ENCODE measurements at places on chromosomes 7 and 10.
A peak's percentile ranks its signal among the peaks of the same experiment; 100 is the strongest.

GRCh38 chr7:105448181-105448580 is 59.5 kb upstream of the SRPK2 start:
- no peak for DNase-seq

DNA sequence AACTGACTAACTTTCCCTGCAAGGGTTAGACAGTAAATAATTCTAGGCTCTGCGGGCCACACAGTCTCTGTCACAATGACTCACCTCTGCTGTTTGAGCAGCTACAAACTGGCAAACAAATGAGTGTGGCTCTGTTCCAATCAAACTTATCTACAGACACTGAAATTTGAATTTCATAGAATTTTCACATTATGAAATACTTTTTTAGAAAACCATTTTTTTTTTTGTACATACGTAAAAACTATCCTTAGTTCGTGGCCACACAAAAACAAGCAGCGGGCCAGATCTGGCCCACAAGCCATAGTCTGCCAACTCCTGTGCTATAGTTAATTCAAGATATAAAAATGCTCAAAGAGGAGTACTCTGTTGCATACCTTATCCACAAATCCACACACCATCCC is 32.6 kb downstream of the PIP4K2A start:
- no peak for DNase-seq

DNA sequence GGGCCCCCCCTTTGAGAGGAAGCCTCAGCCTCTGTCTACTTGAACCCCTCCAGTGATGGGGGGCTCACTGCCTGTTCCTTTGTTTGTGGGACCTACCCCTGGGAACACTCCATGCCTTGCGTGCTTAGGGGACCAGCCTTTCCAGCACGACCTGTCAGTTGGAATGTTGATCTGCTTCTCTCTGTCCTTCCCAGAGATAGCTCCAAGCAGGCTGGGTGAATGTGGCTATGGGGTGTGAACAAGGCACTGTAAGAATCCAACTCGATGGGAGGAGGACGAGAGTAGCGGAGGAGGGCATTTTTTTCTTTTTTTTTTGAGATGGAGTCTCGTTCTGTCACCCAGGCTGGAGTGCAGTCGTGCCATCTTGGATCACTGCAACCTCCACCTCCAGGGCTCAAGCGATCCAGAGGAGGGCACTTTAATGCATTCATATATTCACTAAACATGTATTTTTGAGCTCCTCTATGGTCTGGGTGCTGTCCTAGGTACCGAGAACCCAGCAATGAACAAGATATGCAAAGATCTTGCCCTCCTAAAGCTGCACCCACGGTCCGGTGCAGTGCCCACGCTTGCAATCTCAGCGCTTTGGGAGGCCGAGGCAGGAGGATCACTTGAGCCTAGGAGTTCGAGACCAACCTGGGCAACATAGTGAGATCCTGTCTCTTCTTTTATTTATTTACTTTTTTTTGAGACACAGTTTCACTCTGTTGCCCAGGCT is 8.5 kb downstream of the CLIP2 start:
- DNase-seq = no peak

- peak; percentile 23 for DNase-seq
Observed at GRCh38 chr10:113991091-113991860, 52.4 kb upstream of the ADRB1 start.

DNA sequence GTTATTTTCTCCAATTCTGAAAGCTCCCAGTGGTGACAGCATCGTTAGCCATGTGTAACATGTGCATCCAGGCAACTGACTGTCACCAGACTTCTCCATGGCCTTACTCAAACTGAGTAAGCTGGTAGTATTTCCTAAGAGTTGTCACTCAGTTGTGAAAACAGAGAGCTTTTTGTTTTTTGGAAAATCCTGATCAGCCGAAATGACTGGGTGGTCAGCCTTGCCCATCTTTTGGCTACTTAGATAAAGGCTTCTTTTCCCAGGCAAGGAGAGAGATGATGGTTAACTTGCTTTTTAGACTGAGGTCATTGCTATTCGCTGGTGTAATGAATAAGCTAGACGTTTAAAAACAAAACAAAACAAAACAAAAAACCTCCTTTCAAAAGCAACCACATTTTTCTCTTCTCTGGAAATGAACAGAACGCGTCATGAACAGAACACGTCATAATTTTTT is 159.5 kb upstream of the KLF14 start:
- DNase-seq = no peak

DNA sequence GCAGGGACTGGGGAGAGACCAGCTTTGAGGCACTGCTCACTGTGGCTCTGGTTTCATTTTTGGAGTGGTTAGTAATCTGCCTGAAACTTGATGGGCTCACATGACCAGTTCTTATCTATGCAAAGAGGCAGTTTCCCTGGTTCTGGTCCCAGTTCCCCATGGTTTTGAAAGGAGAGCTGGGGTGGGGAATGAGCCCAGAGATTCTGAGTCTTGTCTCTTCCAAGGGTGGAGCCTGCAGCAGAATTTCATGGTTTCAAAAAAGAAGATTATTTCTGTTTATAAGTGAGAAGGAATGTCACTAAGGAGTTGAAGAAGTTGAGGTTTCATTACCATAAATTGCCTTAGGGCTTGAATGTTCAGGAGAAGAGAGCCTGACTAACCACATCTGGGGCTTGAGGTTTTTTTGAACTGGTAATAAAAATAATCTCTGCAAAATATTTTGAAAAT is 190.2 kb upstream of the HABP2 start:
- no peak for DNase-seq

- no peak for DNase-seq
Observed at GRCh38 chr7:75965617-75966016, 28.8 kb downstream of the TMEM120A start.

DNA sequence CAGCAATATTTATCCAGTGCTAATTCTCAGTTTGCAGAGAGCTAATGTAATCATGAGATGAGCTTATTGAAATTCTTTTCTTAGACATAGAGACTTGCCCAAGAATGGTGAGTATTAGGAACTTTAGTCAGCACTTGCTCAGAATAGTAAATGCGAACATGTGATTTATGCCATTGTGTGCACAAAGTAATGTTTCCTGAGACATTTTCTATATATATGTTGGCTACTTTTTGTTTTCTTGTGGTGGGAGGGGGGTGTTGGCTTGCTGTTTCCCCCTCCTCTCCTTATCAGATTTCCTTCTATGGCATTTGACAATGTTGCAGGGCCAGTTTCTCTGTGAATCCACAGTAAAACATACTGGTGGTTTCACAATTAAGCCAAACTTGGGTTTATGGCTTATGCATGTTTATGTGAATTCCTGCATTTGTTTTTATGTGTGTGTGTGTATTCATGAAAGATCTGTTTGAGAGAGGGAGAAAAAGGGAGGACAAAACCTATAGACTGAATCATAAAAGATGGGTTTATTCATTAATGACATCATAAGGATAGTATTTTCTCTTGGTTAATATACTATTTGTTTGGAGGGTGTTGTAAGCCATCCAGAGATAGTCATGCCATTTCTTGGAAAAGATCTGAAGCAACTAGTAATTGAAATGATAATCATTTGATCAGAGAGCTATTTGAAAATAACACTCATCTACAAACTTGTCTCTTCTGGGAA is 36.3 kb downstream of the ARID5B start:
- DNase-seq = no peak

GRCh38 chr10:119725828-119726675 is at the start of gene INPP5F:
Gene INPP5F (plus strand): TSS chr10:119726050. CDS start chr10:119726263, 213 bp downstream.
- peak; percentile 100 for DNase-seq

DNA sequence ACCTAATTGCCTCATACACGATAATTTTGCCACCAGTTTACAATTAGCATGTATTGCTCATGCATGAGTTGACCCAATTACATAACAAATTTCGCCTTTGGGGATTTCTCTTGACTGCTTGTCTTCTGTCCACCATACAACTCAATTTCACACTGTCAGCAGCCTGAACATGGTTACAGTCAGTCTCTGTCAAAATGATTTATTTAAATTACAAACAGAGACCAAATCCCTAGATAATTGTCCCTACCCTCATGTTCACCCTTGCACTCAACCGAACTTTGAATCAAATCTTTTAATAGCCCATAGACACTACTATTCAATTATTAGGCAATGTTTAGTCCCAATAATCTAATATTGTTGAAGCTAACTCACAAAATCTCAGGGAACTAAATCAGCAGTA is 59.7 kb upstream of the NEBL start:
- DNase-seq = no peak

DNA sequence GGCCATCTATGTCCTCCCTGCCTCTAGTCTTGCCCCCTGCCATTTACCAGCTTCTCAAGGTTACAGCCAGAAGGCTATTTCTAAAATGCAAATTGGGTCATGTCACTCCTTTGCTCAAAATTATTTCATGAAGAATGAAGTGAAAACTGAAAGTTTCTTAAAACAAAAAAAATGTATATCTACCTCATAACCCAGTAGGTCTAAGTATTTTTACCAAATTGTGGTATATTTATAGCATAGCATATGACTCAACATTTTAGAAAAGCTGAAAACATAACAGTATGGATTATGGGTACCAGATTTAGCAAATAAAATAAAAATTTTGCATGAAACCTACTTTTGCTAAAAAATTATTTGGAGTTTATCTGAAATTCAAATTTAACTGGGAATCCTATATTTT is 78.4 kb downstream of the SLC16A9 start:
- no peak for DNase-seq

- DNase-seq = no peak
Observed at GRCh38 chr7:36735172-36735571, 10.9 kb upstream of the AOAH start.

GRCh38 chr10:3372281-3372680 is 199.7 kb upstream of the PITRM1 start:
- no peak for DNase-seq

- DNase-seq = no peak
Observed at GRCh38 chr7:2714636-2715035, 26.6 kb downstream of the AMZ1 start.

GRCh38 chr10:116133634-116134033 is 139.4 kb downstream of the GFRA1 start:
- DNase-seq = no peak

GRCh38 chr10:68073631-68074030 is 1.5 kb downstream of the HERC4 start:
- no peak for DNase-seq

GRCh38 chr7:25240340-25240739 is 12.1 kb upstream of the NPVF start:
- no peak for DNase-seq

DNA sequence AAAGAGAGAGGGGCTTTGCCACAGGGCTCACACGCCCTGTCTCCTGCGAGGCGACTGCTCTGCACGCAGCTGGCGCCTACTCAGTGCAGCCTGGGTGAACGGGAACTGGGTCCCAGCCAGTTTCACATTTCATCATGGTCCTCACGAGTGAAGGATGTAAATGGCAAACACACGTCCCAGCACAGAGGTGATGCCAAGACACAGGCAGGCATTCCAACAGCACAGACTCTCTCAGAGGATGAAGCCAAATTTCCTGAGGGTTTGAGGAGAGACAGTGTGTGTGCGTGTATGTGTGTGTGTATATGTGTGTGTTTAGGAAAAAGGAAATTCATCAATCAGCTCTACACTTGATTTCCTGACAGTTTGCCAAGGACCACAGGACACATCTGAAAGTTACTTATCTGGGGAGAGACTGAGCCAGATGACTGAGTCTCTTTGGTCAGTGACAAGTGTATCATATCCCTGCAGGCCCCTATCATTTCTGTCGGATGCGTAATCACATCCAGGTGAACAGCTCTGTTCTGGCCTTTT is 53.9 kb downstream of the CHST15 start:
- no peak for DNase-seq

- no peak for DNase-seq
Observed at GRCh38 chr10:69844698-69845097, 43.0 kb downstream of the COL13A1 start.

DNA sequence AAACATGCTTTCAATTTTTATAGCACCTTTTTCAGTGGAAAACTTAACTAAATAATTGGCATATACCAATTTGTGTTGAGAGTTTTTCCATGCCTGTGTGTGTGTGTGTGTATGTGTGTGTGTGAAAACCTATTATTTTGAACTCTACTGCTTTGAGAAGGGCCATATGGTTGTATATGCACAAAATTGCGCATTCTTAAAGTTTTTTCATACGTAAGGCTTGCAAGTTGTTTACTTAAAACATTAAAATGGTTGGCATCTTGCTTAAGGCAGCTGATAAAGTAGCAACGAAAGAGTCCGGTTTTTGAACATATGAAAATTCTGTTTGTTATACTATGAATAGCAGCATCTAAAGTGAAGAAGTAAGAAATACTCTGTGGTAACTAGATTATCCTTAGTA is 84.1 kb downstream of the HDAC9 start:
- no peak for DNase-seq

DNA sequence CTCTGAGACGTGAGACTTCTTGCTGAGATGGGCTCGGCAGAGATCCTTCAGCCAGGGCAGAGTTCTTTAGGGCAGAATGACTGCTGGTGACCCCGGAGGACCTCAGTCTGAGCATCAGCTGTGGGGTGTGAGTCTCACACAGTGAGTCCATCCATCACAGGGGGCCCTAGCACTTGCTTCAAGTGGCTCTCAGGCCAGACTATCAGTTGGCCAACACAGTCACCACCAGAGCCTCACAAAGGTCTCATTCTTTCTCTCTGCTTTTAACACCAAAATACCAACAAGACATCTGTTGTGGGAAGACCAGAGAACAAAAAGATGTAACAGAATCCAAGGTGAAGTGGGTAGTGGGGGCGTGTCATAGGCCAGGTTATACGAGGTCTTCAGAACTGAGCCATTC is 345.6 kb upstream of the NRP1 start:
- no peak for DNase-seq

GRCh38 chr10:84563355-84563754 is 235.0 kb downstream of the CCSER2 start:
- no peak for DNase-seq

DNA sequence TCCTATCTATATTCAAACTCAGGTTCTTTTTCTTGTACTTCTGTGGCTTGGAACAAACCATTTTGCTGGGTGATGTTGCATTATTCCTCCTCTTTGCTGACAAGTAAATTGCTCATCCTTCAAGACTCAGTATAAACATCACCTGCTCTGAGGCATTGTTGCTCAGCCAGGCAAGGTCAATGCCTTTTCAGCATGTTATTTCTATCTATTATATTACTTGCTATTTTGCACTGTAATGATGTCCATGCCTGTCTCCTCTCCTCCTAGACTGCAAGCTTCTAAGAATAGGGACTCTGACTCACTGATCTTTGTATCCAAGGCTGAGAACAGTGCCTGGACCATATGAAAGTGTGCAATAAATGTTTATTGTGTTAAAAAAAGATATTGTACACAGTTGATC is 293.8 kb downstream of the RNLS start:
- DNase-seq = no peak

DNA sequence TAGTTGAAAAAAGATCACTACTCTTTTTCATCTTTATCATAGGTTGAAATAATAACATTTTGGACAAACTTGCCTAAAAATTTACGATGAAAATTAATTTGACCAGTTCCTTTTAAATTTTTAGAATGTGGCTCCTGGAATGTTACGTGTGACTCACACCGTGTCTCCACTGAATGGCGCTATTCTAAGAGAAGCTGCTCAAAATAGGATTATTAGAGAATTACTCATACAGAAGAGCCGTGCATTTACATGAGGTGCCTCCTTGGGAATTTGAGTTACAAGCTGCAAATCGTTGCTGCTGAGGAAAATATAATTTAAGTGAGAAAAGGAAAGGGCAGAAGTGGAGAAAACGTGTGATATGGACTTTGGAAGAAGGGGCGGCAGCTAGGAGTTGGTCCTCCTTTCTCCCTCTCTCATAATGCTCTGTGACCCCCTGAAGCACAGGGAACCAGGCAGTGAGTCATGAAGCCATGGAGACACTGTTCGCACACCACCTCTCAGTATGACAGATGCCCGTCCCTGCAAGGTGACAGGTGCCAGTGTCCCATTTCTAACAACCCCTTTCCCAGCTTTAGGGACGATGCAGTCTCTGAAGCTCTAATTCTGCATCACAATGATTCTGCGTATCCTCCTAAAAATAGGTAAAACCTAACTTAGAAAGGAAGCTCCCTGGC is 323.2 kb upstream of the COBL start:
- DNase-seq = no peak
